SJCRH30 (cell line): ENCODE measurements at places on chromosomes 1 and 21.

GRCh38 chr1:103353391-103353790 is 172.1 kb upstream of the RNPC3 start:
- H3K4me3 ChIP-seq: no peak overlapping the region
- no peak for DNase-seq
- no peaks in the 10 kb centered on the region for H3K36me3 ChIP-seq
- no peaks in the 10 kb centered on the region for H3K27me3 ChIP-seq
- H3K4me1 ChIP-seq: no peaks in the 10 kb centered on the region

DNA sequence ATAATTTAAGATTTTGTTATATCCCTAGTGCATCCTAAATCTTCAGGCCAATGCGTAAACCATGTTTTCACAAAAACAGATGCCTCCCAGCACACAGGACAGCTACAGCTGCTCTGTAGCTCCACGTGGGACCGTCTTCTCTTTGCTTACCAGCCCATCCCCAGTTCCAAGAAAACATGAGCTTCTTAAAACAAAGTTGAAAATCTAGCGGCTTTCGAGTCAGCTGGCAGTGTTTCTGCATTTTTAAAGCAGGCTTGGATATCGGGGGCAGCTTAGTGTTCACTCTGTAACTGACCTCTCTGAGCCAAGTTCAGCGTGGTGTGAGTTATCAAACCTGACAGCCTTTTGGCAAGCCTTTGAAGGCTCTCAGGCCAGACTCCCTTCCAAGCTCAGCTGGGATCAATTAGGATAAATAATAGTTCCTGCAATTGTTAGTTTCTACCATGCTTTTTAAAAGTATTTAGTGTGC is 881.5 kb downstream of the LTN1 start:
- peak overlapping the region; percentile 23; the same call in 1 of the 2 replicates for H3K4me3 ChIP-seq
- DNase-seq: peak; percentile 34
- H3K27ac ChIP-seq: peak overlapping the region; percentile 26; the same call in 1 of the 2 replicates

GRCh38 chr1:119133987-119134386 is 6.5 kb downstream of the WARS2 start:
- H3K27ac ChIP-seq: no peak overlapping the region
- H3K36me3 ChIP-seq: no peaks in the 10 kb centered on the region
- no peak for DNase-seq
- no peaks in the 10 kb centered on the region for H3K4me1 ChIP-seq
- H3K4me3 ChIP-seq: no peak overlapping the region

GRCh38 chr1:110211496-110212168 is 1.5 kb downstream of the KCNC4 start:
- DNase-seq: no peak
- H3K27me3 ChIP-seq: peaks cover 19% of the 10 kb centered on the region
- H3K36me3 ChIP-seq: no peaks in the 10 kb centered on the region
- H3K4me3 ChIP-seq: no peak overlapping the region
- no peaks in the 10 kb centered on the region for H3K4me1 ChIP-seq

DNA sequence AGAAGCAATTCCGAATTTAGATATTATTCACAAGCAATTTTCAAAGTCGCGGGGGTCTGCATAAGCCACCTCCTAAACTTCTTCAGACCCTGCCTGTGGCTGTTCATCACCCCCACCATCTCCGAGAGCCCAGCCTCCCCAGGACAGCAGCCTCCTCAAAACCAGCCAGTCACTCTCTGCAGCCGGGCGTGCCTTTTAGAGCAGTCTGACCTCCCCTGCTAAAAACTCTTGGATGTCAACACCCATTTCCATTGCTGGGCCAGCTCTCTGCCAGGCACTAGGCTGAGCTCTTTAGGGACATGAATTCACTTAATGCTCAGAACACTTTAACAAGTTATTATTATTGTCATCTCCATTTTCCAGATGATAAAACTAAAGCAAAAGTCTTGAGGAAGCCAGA is 11.7 kb downstream of the ADPRS start:
- H3K4me1 ChIP-seq: peaks cover 9% of the 10 kb centered on the region
- H3K4me3 ChIP-seq: no peak overlapping the region; the same call in 1 of the 2 replicates
- H3K27me3 ChIP-seq: no peaks in the 10 kb centered on the region
- H3K36me3 ChIP-seq: no peaks in the 10 kb centered on the region; the same call in 1 of the 2 replicates
- no peak overlapping the region for H3K27ac ChIP-seq
- DNase-seq: no peak

- H3K27me3 ChIP-seq: no peaks in the 10 kb centered on the region
- no peak overlapping the region for H3K27ac ChIP-seq
- no peaks in the 10 kb centered on the region for H3K36me3 ChIP-seq
- peaks cover 10% of the 10 kb centered on the region for H3K4me1 ChIP-seq
- DNase-seq: no peak
Observed at GRCh38 chr1:66265796-66266195, 268.2 kb upstream of the SGIP1 start.

DNA sequence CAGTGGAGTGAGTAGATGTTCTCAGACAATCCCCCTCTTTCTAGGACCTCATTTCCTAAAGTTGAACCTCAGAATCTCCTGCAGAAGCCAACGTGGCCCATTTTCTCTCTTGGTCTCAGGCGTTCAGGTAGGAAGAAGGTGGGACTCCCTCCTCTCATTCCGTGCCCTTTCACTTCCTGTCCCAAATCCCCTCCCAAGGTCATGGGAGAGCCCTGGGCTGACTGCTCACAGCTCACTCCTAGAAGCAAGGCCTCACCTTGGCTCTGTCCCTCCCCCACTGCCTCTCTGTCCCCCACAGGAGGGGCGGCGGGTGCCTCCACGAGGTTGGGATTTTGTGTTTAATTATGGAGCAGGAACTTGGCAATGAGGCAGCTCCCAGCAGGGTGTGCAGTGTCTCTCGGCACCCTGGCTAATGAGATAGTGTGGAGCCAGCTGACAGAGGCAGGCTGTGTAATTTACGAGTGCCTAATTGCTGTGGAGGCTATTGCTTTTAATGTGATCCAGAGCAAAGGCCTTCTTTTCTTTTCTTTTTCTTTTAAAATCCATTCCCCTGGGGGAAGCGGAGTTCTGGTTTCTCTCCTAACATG is 9.1 kb upstream of the CDK18 start:
- DNase-seq: no peak
- H3K4me1 ChIP-seq: peaks cover 18% of the 10 kb centered on the region
- no peak overlapping the region for H3K4me3 ChIP-seq
- H3K36me3 ChIP-seq: no peaks in the 10 kb centered on the region

DNA sequence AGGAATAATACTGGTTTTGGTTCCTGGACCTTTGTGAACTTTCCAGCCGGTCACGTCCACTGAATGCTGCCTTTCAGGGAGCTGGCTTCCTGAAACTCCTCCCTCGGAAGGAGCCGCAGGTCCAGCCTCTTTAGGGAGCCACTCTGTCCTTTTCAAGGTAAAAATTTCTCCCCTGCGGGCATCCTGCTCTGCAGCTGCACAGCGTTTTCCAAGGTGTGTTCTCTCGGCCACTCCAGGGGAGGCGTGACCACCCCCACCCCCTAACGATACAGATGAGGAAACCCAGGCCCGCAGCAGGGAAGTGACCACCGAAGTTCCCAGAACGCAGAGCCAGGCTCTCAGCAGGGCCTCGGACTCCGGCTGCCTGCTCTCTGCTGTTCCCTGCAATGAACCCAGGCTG is 21.5 kb downstream of the PADI2 start:
- H3K4me3 ChIP-seq: no peak overlapping the region
- no peak for DNase-seq
- no peaks in the 10 kb centered on the region for H3K36me3 ChIP-seq
- no peak overlapping the region for H3K27ac ChIP-seq

DNA sequence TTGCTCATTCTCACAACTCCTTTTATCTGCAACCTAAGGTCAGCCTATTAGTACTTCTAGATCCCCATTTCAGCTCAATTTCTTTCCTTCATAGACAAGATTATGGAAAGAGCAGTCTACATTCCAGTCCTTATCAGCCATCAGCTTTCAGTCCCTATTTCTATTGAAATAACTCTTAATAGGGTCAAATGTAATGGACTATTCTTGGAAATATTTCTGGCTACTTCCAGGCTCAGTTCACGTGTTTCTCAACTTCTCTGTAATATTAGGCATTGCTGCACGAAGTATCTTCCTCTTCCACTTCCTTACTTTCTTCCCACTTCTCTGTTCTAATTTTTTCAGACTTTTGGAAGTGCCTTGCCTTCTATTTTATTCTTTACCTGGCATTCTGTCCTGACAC is 232.9 kb upstream of the USP25 start:
- no peak overlapping the region for H3K27ac ChIP-seq
- H3K4me1 ChIP-seq: no peaks in the 10 kb centered on the region
- DNase-seq: no peak
- no peaks in the 10 kb centered on the region for H3K27me3 ChIP-seq

DNA sequence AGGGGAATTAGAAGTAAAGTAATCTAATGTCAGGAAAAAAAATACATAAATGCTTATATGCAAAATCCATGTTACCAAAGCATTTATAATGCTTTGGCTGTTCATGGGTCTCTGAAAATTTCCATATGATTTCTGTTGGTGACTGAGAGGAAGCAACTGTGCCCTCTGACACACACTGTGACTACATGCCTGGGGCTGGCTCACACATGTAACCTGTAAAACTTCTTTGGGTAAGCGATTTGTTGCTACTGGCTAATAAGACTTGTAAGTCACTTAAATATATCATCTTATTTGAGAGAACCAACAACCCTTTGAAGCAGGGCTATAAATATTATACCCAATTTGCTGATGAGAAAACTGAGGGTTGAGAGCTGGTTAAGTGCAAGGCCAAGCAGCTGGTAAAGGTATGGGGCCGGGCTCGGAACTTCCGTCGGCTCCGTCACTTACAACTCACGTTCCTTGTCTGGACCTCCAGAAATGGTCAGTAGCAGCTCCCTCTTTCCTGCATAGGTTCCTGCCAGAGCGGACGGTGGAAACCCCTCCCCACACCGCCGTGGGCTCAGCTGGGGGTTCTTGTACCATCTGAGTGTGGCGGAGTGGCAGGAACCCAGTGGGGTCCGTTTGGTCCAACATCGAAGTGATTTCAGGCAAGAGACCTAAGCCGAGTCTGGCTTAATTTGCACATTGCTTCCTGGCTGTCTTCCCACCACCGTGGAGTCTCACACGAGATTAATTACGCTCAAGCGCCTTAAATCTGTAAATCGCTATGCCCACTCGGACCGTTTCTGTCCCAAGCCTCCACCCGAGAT is 714 bp downstream of the DFFA start:
- H3K4me3 ChIP-seq: peak overlapping the region; percentile 75
- no peak for DNase-seq
- H3K4me1 ChIP-seq: peaks cover 8% of the 10 kb centered on the region; the same call in 1 of the 2 replicates
- H3K27ac ChIP-seq: peak overlapping the region; percentile 42
- H3K27me3 ChIP-seq: no peaks in the 10 kb centered on the region

DNA sequence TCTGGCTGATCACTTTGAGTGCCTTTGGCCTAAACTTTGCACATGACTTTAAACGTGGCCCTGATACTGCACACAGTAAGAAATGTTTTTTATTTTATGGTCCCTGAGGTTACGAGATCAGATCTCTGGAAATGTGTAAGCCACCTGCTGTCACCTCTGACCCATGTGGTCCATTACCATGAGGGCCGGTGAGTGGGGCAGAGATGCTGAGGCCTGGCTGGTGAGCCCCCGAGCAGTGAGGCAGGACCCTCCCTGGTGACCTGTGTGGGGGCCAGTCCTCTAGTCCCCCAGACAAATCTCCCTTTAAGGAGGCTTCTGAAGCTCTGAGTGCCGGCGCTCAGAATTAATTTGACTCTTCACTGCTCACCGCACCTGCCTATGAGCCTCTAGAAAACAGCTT is 12.4 kb downstream of the TFF3 start:
- no peak for DNase-seq
- H3K36me3 ChIP-seq: no peaks in the 10 kb centered on the region
- 0 out of 2 replicates have a peak, but pooled peaks cover 5% of the 10 kb centered on the region for H3K27me3 ChIP-seq
- H3K4me1 ChIP-seq: peaks cover 7% of the 10 kb centered on the region
- H3K27ac ChIP-seq: no peak overlapping the region
- no peak overlapping the region for H3K4me3 ChIP-seq

DNA sequence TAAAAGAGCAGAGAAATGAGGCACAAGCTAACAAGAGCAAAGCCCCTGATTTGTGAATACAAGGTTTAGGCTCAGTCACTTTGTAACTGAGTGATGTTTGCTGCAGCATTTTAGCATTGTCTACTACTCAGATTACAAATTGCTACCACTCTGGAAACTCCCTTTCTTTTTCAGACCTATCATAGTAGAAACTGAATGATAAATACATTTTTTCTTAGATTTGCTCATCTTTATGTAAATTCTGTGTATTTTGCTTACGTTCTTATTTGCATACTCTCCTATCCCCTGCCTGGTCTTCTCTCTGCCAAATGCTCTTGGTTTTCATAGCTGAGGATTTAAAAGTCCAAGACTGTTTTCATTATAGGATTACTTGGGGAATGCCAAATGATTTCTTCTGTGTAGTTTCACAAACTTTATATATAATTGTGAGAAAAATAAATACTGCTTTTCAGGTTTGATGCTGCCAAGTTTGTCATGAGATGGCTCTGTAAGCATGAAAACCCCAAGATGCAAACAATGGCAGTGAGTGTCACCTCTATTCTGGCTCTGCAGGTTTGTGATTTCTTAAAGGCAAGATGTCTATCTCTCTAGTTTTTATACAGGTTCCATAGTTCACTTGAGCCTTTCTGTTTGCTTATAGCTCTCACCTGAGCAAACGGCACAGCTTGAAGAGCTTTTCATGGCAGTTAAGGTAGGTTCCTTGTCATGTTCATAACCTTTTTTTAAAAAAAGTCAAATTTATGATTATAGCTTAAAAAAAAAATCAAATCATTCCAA is 24.7 kb downstream of the ZYG11A start:
- H3K36me3 ChIP-seq: no peaks in the 10 kb centered on the region
- no peak overlapping the region for H3K27ac ChIP-seq
- no peak for DNase-seq
- H3K4me3 ChIP-seq: no peak overlapping the region
- H3K27me3 ChIP-seq: no peaks in the 10 kb centered on the region

- no peaks in the 10 kb centered on the region for H3K36me3 ChIP-seq
- no peak for DNase-seq
- H3K4me3 ChIP-seq: no peak overlapping the region
- H3K27me3 ChIP-seq: no peaks in the 10 kb centered on the region
- no peaks in the 10 kb centered on the region for H3K4me1 ChIP-seq
Observed at GRCh38 chr1:176796583-176796982, 333.6 kb downstream of the PAPPA2 start.

DNA sequence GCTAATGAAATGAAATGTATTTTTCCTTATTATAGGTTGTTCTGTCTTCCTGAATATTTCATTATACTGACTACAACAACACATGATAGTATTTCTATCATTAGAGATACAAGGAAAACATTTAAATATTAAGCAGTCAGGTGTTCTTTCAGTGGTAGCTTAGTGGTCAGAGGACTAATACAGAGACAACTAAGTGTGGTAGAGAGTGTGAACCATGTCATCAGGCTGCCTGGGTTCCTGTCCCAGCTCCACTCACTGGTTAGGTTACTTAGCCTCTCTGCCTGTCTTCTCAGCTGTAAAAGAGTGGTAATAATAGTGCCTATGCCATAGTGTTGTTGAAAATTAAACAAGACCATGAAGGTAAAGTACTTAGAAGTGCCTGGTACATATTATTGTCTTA is 3.9 kb downstream of the UAP1 start:
- no peaks in the 10 kb centered on the region for H3K27me3 ChIP-seq
- peaks cover 3% of the 10 kb centered on the region; the same call in 1 of the 2 replicates for H3K4me1 ChIP-seq
- peaks cover 31% of the 10 kb centered on the region for H3K36me3 ChIP-seq
- H3K4me3 ChIP-seq: no peak overlapping the region
- no peak for DNase-seq
